Cerebellar cortex (tissue), 1 donor: ENCODE measurements at places on chromosomes 7 and 10.

DNA sequence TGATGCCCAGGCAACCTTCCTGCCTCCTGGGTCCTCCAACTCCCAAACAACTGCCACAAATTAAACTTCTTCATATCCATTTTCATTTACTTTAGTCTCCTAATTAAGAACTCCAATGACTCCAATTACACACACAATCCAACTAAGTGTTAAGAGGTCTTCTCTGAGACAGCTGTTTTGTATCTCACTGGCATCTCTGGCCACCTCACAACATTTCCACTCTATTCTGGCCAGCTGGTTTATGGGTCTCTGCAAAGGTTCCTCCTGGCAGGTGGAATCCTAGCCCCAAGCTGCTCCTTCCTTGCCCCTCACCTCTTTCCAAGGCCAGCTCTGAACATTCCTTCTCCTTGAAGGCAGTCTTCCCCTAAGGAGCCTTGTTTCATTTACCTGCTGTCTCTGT, 123.1 kb upstream of the HPS1 start:
- DNase-seq = no peak

- DNase-seq = no peak
Measured at GRCh38 chr7:30764030-30764975, 6.9 kb upstream of the MINDY4 start.

DNA sequence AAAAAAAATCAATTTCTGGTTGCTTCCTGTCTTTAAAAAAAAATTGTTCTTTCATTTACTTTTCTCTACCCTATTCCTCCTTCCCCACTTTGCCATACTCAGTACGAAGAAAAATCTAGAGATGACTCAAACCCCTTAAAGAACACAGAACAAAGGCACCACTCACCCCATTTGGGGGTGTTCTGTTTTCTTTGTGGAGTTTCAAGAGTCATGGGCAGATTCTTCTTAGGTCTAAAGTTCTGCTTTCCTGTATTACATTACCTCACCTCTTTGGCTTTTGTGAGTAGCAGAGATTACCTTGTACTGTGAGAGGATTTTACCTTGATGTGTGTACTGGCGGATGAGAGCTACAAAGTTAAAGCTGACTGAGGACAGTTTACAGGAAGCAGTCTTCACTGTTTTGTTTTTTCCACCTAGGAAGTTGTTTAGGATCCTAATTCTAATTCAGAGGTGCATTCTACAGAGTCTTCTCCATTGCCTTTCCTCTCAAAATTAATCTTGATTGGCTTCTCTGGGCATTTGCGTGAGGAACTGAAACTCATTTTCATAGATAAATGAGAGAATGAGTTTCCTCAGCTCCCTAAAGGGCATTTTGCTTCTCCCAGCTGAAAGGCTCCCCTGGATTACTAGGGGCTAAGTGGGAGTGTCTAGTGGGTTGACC, 20.7 kb downstream of the AVL9 start:
- DNase-seq = no peak

DNA sequence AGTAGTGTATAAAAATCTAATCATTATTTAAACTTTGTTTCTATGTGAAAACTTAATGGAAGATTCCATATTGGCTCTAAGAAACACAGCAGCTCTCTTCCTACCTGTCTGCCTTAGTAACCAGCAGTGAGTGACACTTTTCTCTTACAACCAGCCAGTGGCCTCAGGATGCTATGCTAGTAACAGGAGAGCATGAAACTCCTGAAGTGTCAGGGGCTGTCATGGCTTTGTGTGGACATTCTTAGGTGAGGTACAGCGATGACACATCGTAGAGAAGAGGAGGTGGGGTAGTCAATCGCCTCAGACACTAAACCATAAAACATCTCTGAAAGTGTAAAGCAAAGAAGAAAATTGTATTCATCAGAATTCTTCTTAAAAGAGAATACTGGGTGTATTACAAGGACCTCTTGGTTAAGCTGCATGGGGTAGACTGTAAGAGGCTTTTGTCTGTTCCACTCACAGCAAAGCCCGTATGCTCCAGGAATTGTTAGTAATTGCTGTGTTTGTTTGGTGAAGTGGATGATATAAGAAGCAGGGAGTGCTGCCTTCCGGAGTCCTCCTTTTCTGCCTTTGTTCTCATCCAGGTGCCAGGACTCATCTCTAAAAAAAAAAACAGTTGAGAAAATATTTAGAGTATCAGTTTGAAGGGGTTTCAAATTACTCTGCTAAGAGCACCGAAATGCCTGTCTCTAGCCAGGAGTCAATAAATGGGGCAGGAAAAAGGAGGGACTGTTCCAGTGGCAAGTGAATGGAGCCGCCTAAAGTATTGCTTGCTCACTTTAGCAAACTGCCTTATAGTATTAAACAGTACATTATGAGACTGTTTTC, 518.8 kb downstream of the CNTNAP2 start:
- peak; percentile 19 for DNase-seq

DNA sequence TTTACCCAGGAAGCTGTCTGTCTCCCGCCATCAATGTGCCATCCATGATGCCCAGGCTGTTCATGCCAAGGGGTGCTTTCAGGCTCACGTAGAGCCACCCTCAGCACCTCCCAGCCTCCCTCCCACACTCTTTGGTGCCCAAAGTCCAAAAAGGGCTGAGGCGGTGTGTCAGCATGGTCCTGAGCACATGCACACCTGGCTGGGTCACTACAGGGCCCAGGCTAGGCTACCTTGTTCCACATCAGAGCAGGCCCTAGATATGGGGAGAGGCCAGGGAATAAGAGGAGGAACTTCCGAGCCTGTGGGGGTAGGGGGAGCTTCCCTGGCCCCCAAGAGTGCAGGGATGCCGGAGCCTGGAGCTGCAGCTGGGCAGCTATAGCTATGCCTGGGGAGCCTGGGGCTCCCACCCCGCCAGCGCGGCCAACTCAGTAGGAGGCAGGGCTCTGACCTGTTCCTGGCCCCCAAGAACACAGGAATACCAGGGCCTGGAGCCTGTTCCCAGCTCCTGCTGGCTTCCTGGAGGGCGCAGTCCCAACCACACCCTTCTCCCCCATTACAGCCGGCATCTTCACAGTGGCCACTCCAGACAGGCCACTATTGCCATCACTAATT, 133.2 kb upstream of the C7orf33 start:
- DNase-seq = no peak

DNA sequence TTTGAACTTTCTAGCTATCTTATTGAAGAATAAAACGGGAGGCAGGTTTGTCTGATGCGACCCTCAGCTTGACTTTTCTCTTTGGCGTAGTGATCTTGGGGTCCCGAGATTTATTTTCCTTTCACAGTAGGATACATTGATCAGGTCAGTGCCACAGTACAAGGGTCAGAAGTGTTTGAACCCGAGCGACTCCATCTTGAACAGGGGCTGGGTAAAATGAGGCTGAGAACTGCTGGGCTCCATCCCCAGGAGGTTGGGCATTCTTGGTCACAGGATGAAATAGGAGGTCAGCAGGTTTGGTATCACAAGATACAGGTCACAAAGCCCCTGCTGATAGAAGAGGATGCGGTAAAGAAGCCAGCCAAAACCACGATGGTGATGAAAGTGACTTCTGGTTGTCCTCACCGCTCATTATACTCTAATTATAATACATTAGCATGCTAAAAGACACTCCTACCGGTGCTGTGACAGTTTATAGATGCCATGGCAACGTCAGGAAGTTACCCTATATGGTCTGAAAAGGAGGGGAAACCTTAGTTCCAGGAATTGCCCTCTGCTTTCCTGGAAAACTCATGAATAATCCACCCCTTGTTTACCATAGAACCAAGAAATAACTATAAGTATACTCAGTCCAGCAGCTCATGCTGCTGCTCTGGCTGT, 3.0 kb upstream of the TECPR1 start:
- no peak for DNase-seq

GRCh38 chr10:21176934-21177480, 279.9 kb upstream of the NEBL start:
- peak; percentile 78 for DNase-seq

- DNase-seq = no peak
Measured at GRCh38 chr7:129959471-129960203, 6.9 kb upstream of the UBE2H start.

DNA sequence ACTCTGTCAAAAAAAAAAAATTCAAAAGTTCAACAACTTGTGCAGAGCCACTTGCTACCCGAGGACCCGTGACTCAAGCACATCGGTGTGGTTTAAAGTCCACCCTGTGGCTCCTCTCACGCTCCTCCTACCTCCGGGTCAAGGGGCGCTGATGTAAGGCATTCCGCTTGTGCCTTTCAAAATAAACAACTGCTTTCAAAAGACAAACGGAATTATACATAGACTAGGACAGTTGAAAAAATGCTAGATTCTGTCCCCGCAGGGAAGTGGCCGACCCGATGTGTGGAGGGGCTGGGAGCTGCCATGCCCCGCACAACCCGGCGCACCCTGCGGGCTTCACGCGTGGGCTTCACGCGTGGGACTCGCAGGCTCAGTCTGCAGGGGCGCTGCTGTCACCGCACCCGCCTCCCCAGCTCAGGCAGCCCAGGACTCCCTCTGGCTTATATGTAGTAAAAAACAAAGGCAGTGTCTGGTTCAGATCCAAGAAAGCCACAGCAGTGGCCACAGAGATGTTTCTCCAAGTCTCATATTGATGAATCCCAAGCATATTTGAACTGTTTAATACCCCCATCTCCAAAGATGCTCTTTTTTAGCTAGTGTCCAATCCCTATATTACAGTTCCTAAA, 239.7 kb upstream of the INHBA start:
- no peak for DNase-seq

GRCh38 chr10:90893190-90893589, 21.4 kb downstream of the RPP30 start:
- DNase-seq = no peak

GRCh38 chr10:12993595-12993994, 7.9 kb downstream of the CCDC3 start:
- DNase-seq = no peak

DNA sequence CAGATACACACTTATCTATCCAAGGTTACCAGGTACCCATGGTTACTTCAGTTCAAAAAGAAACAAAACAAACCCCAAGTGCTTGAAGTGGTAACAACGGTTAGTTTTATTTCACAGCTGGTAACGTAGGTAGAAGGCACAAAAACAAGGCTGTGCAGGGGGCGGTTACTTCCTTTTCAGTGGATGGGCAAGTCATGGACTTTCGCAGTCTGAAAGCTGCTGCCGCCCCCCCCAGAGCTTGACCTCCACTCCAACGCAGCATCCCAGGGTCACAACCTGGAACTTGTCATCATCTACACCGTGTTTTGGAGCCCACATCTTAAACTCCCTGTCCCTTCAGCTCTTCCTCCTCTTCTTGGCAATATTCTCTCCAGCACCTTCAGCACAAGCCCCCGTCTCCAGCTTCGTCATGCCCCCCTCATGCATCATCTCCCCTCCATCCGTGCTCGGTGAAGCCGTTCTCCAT, 181.2 kb upstream of the ITGB1 start:
- no peak for DNase-seq

- no peak for DNase-seq
Measured at GRCh38 chr7:16129431-16130110, 291.8 kb downstream of the CRPPA start.

DNA sequence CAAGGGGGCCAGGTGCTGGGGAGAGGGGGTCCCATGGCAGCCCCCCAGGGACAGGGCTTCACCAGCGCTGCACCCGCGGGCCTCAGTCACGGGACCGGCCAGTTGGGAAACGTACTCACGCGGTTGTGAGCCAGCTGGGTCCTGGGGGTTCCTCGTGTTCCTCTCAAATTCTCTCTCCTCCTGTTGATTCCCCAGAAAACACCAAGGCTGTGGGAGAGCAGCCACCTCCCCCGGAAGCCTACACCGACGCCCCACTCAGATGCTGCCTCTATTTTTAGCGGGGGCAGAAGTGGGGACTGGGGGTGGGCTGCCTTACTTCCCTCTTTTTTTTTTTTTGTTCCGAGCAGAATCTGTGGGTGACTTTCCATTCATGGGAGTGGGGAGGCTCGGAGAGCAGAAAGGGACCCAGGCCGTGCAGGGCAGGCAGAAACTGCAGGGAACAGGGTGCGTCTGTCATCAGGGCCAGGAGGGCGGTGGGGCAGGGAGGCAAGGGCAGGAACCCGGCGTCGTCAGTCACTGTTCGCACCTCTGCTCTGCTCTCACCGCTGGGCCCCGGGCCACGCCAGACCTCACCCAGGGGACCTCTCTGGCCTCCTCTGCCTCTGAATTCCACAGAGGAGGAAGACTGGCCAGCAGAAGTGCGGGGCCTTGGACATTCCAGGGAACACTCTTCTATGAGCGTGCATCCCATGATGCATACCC, 63.1 kb downstream of the CARD11 start:
- DNase-seq = no peak

DNA sequence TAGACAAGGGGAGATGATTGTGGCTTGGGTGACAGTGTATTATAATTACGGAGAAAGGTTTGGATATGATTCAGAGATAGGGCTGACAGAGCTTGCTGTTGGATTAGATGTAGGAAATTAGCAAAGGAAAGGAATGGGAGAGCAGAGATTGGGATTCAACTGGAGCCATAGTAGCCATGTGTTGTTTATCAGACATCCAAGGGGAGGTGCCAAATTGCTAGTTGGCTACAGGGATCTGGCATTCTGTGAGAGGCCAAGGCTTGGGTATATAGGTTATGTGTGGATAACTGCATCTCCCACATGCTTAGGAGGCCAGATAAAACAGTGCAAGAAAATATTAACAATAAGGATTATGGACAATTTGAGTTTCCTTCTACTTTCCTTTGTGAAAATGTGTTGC, 34.9 kb downstream of the CSGALNACT2 start:
- no peak for DNase-seq

GRCh38 chr7:36964297-36964696, 240.0 kb upstream of the AOAH start:
- DNase-seq = no peak

DNA sequence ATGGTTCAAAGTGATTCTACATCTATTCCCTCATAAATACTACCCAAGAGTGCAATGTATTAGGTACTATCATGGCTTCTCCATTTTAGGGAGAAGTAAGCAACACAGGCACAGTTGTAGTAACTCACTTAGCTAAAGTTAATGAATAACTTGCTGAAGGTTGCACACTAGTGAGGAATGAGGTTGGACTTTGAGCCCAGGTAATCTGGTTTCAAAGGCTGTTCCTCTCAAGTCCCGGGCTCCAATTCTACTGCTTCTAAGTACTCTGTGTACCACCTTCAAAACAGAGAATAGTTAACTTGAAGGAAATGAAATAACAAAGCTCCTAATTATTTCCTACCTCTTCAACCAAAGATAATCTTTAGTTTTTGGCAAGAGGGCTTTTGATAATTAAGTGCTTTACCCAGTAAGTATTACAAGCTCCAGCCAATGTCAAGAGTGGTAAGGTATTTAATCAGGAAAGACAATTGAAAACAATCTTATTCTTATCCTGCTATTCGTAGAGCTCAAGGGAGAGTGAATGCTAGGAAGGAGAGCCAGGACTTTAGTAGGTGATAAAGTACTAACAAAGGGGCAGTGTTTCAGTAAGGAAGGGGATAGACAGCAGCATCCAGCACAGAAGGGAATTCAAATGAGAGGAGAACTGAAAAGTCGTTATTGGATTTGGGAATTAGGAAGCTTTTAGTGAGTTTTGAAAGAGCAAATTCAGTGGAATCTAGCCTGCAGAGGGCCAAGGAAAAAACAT, 158.2 kb upstream of the PTPRZ1 start:
- no peak for DNase-seq

- DNase-seq = no peak
Measured at GRCh38 chr10:122019414-122019975, 30.5 kb downstream of the TACC2 start.
